ENCODE measurements at places on chromosomes 6 and 20. TPM values are rescaled to one million over a fixed set of nuclear protein-coding genes. Genes with fewer than 3 reads are reported as not detected.
A peak's percentile ranks its signal among the peaks of the same experiment; 100 is the strongest.

GRCh38 chr6:129890164-129890563 is 29.0 kb upstream of the TMEM244 start:
- DNase-seq, result peak; percentile 54

HMGN3 gene
- total RNA-seq, result 40.9 TPM

PAK5 gene
- total RNA-seq, result 0.17 TPM

- DNase-seq, result no peak
These were observed 6.7 kb upstream of the FAM110A start for GRCh38 chr20:826695-827323.

- no peak for DNase-seq
These were observed 17.6 kb upstream of the FUCA2 start for GRCh38 chr6:143529095-143529494.

DNA sequence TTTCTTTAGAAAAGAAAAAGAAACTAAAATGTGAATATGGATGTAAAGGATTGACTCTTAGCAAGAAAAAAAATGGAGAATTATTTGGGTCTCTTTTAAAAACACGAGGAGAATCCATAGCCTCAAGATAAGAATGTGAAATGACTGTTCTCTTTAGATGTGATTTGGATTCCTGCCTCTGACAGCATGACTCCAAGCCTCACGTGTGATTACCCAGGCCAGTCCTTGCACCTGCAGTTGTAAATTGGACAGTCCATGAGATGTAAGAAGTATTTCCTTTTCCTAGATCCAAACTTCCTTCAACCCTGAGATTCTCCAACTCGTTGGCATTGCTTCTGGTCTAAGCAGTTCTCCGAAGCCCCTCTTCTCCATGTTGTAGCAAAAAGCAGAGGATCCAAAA is 31.9 kb downstream of the SLC2A12 start:
- no peak for DNase-seq

DNA sequence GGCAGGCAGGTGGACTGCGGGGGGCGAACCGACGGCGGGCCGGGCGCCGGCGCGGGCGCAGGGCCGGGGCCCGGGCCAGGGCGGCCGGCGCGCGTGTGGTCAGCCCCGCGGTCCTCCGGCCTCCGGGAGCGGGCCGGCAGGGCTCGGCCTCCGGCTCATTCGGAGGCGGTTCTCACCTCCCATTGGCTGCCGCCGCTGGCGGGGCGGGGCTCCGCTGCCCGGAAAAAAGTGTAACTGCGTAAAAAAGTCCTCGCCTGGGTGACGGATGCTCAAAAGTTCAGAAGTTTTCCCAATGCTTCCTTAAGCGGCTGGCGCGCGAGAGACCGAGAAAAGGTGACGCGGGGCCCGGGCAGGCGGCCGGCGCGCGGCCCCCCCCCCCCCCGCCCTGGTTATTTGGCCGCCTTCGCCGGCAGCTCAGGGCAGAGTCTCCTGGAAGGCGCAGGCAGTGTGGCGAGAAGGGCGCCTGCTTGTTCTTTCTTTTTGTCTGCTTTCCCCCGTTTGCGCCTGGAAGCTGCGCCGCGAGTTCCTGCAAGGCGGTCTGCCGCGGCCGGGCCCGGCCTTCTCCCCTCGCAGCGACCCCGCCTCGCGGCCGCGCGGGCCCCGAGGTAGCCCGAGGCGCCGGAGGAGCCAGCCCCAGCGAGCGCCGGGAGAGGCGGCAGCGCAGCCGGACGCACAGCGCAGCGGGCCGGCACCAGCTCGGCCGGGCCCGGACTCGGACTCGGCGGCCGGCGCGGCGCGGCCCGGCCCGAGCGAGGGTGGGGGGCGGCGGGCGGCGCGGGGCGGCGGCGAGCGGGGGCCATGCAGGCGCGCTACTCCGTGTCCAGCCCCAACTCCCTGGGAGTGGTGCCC is at the start of gene FOXC1:
Gene FOXC1 (plus strand): TSS at position 268 of the 849 bp plus-strand sequence. CDS start 531 bp downstream, at position 799.
- DNase-seq, result peak; percentile 77

- DNase-seq, result no peak
These were observed 118.4 kb upstream of the RUNX2 start for GRCh38 chr6:45209762-45210161.

SHLD1 gene
- 1.6 TPM for total RNA-seq

DNA sequence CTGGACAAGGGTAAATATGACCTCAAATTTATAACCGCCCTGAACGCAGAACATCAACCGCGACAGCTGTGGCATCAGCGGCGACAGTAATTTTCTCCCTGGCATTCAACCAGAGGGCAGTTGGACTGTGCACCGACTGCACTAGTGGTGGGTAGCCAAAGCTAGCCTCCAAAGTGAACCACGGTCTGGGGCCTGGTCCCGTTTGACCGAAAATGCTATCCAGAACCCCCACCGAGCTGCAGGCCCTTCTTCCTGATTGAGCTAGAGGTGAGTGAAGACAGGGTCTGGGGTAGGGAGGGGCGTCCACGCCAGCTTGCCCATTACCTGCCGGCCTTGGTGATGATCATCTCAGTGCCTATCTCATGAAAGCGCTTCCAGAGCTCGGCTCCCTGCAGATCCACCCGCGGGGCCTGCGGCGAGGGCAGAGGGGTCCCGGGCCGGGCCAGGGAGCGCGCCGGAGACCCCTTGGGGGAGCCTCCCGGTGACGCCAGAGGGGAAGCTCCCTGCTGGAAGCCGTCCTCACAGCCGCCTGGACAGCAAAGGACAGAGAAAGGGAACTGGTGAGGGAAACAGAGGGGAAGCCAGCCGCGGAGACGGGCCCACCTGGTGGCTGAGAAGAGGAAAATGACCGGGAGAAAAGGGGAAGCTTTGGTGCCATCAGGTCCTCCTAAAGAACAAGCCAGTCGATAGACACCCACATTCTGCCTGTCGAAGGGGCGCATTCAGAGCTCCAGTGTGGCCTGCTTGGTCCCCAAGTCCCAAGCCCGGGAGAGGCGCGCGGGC is 2.0 kb downstream of the TBX18 start:
- no peak for DNase-seq

- DNase-seq, result no peak
These were observed 9.0 kb upstream of the HINT3 start for GRCh38 chr6:125947615-125948014.

- DNase-seq, result no peak
These were observed 289.7 kb upstream of the RNF24 start for GRCh38 chr20:4305091-4305490.

VARS1 gene
- 181 TPM for total RNA-seq

Data from kidney epithelial cell (primary cell).